ENCODE measurements at places on chromosomes 1 and 21.

GRCh38 chr1:163263818-163264655, 57.7 kb upstream of the NUF2 start:
- no peak for DNase-seq

DNA sequence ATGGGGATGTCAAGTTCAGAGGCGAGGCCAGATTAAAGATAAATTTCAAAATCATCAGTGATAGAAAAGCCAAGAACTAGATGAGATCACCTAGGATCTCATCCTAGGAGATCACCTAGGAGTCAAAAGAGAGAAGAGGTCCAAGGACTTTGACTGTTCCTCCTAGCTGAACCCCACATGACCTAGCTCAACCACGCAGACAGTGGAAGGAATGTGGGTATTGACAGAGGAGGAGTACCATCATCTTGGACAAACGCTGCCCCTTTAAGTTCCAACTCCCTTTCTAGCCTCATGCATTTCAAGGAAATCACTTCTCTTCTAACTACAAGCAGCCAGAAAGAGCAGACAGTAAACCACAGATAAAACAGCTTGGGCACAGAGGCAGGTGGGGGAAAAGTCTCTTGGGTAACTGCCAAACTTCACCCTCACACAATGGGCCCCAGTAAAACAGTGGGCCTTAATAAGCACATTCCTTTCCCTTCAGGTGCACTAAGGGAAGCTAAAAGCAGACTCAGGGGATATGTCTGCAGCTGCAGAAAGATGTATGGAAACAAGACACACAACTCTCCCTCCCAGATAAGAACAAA, 12.5 kb upstream of the FAM76A start:
- DNase-seq = no peak

GRCh38 chr21:45154511-45155508, 80.4 kb downstream of the ADARB1 start:
- peak; percentile 8 for DNase-seq

DNA sequence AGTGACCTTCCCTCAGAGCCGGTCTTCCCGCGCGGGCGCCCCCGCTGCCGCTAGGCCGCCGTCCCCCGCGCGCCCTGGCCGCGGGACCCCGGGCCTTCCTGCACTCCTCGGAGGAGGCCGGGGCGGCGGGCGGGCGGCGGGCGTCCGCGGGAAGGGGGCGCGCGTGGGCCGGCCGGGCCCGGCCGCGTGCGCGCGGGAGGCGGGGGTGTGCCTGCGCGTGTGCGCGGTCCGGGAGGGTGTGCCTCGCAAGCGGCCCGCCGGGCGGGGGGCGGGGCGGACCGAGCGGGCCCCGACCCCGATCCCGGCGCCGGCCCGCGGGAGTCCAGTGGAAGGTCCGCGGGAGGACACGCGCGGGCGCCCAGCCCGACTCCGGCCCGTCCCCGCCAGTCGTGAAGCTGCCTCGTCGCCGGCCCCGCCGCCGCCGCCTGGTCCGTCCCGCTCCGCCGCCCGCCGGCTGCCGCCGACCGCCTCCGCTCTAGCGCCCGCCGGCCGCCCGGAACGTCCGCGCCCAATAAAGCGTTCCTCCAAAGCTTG, 438 bp downstream of the MRPS6 start:
- DNase-seq = peak; percentile 34

GRCh38 chr1:19067182-19067911, 110.9 kb upstream of the IFFO2 start:
- no peak for DNase-seq

DNA sequence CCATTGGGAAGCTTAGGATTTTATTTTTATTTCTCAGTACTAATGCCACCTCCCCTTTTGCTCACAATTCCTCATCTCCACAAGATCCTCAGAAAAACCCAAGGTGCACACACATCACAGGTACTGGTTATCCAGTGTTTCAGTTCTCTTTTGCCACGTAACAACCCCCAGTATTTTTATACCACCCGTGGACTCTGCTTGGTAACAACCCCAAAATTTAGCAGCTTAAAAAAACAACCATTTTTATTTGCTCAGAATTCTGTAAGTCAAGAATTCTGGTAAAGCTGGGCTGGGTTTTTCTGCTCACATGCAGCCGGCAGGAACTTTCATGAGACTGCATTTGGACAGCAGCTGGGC, 180.0 kb downstream of the KAZN start:
- no peak for DNase-seq

Measured in stimulated activated CD4-positive, alpha-beta T cell treated with anti-CD3 and anti-CD28 coated beads, Interleukin-15, amount 100 ng/mL, for 1 hour (primary cell).